ENCODE measurements at places on chromosomes 7 and 10.
A peak's percentile ranks its signal among the peaks of the same experiment; 100 is the strongest.

GRCh38 chr7:68694656-68695055 lies 903.6 kb upstream of the AUTS2 start:
- no peak for DNase-seq

GRCh38 chr10:124647421-124648130 lies 96.6 kb downstream of the FAM53B start:
- peak; percentile 82 for DNase-seq

DNA sequence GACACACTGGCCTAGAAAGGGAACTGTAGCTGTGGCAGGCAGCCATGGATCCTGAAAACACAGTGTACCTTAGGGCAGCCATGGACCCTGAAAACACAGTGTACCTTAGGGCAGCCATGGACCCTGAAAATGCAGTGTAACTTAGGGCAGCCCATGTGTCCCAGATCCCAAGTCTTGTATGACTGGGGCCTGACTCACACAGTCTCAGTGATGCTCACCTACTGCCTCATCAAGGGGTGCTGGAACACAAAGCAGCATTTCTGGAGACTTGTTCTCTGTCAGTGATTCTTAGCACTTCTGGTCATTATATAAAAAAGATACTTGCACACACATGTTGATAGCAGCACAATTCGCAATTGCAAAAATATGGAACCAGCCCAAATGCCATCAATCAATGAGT lies 70.2 kb upstream of the LAMB4 start:
- peak; percentile 16 for DNase-seq

GRCh38 chr7:102421706-102422240 lies 11.6 kb upstream of the ORAI2 start:
- DNase-seq: no peak

DNA sequence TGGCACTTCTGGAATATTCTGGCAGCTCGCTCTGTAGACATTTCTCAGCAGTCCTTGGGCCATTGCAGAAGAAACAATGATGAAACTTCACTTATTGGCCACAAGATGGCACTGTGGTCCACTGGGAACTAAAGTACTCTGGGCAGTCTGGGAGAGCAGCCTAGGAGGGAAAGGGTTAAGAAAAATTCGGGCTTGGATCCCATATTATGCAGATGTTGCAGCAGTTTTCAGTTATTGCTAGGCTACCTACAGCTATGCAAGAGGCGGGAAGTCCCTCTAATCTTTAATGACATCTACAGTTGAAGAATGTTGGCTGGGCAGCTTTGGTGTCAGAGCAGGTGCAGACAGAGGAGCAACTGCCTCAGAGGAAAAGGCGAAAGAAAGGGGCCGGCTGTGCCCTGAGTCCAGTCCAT lies 201.7 kb upstream of the PRSS58 start:
- DNase-seq: peak; percentile 68
